ENCODE measurements at places on chromosomes 5 and 9. TPM values are rescaled to one million over a fixed set of nuclear protein-coding genes. Genes with fewer than 3 reads are reported as not detected.

The PCDHB13 gene
- polyA plus RNA-seq: 7.9 TPM

- DNase-seq: no peak
Observed at GRCh38 chr5:160466889-160467554, 45.4 kb downstream of the PTTG1 start.

The ADAMTS12 gene
- 18.0 TPM for polyA plus RNA-seq

The TMEM215 gene
- 0.24 TPM for polyA plus RNA-seq

- DNase-seq: no peak
Observed at GRCh38 chr5:130331332-130331731, 427.1 kb downstream of the CHSY3 start.

DNA sequence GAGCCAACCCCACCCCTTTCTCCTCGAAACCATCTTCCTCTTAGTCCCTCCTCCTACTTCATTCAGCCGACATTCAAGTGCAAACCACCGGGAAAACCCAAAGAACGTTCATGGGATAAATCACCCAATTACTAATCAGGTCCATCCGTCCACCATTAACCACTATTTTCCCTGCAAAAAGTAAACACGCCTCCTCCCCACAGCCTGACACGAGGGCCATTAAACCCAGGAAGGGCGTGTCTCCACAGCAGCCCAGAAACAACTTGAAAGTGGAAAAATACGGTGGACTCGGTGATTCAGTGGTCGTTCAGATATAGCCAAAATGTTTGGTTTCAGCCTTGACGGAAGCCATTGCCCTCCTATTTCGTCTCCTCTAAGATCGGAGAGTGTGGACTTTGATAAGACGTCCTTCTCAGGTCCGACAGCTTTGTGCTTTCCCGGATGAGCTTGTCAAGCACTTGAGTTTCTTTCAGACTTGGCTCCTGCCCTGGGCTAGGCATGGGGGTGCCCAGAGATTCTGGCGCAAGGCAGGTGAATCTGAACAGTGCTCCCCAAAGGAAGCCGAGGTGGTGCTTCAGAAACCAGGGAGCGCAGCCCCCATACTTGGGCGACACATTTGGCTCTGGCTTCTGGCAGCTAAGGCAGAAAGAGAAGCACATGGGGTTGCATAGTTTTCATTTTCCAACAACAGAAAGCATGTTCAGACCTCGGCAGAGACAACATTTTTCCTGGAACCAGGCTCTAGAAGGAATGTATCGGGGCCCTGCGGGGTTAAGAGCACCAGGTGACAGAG is 56.6 kb downstream of the SMIM23 start:
- DNase-seq: no peak

The ACOT12 gene
- 1.3 TPM for polyA plus RNA-seq

- DNase-seq: no peak
Observed at GRCh38 chr5:137619191-137619870, 116.6 kb downstream of the KLHL3 start.

GRCh38 chr9:14312719-14313377 is 1.1 kb downstream of the NFIB start:
- DNase-seq: no peak

DNA sequence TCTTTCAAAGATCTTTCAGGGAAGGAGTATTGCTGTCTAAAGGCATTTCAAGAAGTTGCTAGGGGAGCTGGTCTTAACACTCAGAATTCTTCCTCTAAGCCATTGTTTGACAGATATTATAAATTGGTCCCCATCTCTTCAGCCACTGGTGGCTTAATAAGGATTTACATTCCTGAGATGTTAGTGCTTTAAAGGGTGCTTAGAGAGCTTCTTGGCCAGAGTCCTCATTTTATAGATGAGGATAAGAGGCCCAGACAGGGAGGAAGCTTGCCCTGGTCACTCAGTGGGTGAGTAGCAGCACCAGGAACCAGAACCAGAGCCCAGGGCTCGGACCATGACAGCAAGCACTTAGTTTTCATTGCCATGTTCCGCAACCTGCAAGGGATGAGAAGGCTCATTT is 53.2 kb downstream of the GALNT10 start:
- no peak for DNase-seq

The GPR151 gene
- polyA plus RNA-seq: not detected

DNA sequence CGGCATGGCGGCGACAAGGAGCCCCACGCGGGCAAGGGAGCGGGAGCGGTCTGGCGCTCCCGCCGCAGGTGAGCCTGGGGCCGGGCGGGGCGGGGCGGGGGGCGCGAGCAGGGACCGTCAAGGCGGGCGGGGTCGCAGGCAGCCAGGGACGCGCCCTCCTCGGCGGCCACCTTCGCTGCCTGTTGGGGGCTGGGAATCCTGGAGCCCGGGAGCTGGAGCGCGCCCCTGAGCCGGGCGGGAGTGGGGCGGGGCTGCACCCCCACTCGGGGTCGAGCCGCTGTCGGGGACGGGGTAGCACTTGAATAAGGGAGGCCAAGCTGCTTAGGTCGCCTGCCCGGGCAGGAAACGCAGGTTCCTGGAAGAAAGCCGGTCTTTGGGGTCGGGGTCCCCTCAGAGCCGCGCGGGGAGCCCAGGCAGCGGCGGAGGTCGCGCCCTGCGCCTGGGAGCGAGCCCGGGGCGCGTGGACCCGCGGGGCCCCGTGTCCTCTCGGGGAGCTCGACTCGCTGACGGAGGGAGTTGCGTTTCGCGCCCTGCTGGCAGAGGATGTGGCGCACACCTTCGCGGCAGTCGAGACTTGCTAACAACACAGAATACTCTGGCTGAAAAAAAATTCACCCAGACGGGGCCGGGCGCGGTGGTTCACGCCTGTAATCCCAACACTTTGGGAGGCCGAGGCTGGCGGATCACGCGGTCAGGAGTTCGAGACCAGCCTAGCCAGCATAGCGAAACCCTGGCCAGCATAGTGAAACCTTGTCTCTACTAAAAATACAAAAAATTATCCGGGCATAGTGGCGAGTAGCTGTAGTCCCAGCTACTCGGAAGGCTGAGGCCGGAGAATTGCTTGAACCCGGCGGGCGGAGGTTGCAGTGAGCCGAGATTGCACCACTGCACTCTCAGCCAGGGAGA is 552 bp downstream of the OTULINL start:
- peak; percentile 32 for DNase-seq

The MOB3B gene
- polyA plus RNA-seq: 25.6 TPM

The C9orf152 gene
- 0.69 TPM for polyA plus RNA-seq

The RLN2 gene
- polyA plus RNA-seq: 3.1 TPM

- DNase-seq: no peak
Observed at GRCh38 chr5:5421149-5421960, 1.1 kb upstream of the ICE1 start.

- no peak for DNase-seq
Observed at GRCh38 chr9:119181561-119181960, 187.7 kb downstream of the BRINP1 start.

The APBA1 gene
- 13.3 TPM for polyA plus RNA-seq

DNA sequence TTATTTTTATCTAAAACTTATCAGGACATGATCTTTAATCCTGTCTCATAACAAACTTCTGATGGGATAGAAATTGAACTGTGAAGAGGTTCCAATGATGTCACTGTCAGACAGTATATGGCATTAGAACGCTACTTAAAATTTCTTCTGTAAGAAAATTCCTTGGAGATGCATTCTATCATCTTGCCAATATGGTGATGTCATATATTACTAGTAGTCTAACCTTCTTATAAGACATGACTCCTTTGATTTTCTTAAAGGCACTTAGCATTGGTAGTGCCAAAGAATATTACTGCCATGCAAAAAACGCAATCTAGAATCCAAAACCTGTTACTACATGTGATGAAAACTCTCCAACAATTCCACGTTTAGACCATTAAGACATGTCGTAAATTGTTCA is 131.1 kb downstream of the SLC25A46 start:
- DNase-seq: no peak

GRCh38 chr9:82961504-82962125 is 101.3 kb downstream of the RASEF start:
- peak; percentile 80 for DNase-seq

DNA sequence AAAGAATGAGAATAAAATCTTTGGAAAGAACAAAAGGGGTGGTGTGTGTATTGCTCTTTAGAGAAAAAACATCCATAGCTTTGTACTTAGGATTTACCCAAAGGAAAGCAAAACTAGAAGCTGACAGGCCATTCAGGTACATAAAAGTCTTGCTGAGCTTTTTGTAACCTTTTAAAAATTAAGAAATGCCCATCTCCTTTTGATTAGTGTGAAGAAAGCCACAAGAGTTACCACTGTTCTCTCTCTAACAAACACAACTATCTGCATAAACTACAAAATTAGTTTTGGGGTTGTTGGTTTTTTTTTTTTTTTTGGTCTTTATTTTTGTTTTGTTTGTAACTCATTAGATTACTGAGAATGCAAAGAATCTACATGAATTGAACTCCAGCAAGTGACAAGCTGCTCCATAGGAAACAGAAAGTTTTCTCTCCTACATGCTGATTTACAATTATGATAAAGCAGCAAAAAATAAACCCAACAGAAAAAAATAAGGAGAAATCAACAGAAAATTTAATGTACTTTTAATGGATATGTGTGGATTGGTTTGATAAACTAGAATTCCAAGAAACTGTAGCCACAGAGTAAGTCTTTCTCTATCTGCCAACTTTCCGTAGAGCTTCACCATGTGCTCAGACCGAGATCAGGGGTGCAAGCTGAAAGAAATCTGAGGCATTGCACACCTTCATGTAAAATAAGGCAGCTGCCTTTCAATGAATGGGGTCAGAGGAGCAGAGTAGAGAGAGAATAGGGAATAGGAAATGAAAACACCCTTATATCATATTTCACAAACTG is 12.3 kb downstream of the BAAT start:
- no peak for DNase-seq

The PCDHGA3 gene
- 4.2 TPM for polyA plus RNA-seq

Data from renal cortex interstitium (tissue), 15 donors.